HAP-1 (cell line): ENCODE measurements at places on chromosomes 6 and 20.

DNA sequence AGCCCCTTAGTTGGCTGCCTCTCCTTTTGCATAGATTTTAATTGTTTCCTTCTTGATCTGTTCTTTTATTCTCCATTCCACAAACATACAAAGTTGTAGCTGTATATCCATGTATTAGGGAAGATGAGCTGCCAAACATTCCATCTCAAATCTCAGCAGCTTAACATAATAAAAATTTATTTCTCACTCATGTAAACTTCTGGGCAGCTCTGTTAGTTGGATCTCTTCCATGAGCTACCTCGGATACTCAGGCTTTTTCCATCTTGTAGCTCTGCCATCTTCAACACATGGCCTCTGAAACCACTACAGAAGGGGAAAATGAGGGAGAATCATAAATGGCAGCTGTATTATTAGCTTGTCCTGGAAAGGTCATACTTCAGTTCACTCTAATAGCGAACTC, 149.4 kb upstream of the BMP2 start:
- no peak for DNase-seq

GRCh38 chr6:118715376-118715775, 64.0 kb upstream of the CEP85L start:
- DNase-seq, result no peak

- no peak for DNase-seq
Measured at GRCh38 chr6:11672669-11673068, 105.9 kb downstream of the ADTRP start.

DNA sequence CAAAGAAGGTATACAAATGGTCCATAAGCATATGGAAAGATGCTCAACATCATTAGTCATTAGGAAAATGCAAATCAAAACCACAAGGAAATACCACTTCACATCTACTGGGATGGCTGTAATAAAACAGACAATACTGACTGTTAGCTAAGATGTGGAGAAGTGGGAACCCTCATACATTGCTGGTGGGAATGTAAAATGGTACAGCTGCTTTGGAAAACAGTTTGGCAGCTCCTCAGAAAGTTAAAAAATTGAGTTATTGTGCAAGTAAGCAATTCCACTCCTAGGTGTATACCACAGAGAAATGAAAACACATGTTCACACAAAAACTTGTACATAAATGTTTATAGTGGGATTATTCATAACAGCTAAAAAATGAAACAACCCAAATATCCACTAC, 173.0 kb upstream of the JAG1 start:
- no peak for DNase-seq

GRCh38 chr6:35177157-35177556, 36.0 kb upstream of the TCP11 start:
- DNase-seq, result no peak
